ENCODE measurements at places on chromosomes 3 and 15.

GRCh38 chr3:191362524-191363090 is 32.3 kb upstream of the UTS2B start:
- no peak for DNase-seq

- DNase-seq, result no peak
Observed at GRCh38 chr3:129330409-129330808, 51.7 kb downstream of the HMCES start.

GRCh38 chr3:159926573-159926972 is 62.1 kb upstream of the IL12A start:
- DNase-seq, result no peak

DNA sequence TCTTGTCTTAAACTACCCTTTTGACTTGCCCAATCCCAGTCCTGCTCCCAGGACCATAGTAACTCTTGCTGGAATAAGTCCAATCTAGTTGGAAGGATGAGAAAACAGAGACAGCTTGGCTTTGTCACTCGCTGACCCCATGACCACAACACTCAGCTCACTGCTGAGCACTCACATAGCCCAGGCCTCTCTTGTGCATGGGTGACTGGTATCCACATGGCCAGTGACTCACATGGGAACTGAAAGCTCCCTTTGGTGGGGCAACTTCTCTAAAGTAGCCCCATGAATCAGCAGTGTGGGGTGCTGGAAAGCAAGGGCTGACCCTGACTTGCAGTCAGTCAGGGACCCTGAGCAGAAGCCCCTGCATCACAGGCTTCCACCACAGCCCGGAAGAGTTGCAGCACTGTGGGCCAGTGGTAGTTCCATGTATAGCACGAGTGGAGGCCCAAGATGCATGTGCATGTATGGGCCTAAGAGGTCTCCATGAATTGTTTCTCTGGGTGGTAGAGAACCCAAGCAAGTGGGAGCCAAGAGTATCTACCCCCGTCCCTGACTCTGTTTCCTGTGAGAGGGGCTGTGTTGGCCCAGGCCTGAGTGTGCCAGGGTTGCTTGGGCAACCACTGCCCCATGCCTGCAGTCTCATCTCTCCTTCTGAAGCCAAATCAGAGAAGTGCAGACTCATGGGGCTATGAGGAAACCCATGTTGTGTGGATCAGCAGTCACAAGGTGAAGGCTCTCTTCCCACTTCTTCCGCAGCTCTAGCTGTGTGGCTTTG is 62.1 kb upstream of the XCR1 start:
- peak; percentile 98 for DNase-seq

DNA sequence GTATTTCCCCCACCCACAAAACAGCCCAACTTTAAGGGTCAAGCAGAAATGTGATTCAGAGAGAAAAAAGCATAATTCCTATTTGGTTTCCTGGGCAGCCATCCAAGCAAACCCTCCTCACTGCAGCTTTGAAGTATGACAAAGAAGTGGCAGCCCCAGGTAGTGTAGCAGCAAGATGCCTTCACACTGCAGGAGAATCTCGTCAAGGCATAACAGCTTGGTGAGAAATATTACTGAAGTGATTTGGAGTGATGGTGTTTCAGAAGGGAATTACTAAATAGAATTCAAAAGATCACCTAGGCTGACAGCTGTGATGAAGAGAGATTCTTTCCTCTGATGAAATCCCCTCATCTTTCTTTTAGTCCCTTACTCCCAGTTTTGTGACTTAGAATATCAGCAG is 173.9 kb downstream of the PYDC2 start:
- DNase-seq, result no peak

DNA sequence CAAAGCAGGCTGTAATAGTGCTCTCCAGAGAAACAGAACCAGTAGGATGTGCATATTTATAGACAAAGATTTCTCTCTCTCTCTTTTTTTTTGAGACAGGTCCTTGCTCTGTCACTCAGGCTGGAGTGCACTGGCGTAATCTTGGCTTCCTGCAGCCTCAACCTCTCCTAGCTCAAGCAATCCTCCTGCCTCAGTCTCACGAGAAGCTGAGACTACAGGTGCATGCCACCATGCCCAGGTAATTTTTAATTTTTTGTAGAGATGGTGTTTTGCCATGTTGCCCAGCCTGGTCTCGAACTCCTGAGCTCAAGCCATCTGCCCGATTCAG is 67.1 kb upstream of the CHD2 start:
- no peak for DNase-seq

DNA sequence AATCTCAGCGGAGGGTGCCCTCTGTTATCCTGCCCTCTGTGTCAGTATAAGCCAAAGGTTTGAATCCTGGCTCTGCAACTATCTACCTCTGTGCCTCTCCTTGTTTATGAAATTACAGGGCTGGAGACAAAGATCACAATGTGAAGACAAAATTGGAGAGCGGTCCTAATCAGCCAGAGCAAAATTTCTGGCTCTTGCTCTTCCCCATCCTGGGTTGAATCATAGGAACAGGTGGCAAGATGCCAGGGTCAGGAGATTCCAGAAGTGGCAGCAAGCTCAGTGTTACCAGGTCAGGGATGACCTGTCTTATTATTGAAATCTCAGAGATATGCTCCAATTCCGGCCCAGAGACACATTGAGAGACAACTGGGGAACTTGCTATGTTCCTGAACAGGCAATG is 2.3 kb upstream of the CCR2 start:
- no peak for DNase-seq

DNA sequence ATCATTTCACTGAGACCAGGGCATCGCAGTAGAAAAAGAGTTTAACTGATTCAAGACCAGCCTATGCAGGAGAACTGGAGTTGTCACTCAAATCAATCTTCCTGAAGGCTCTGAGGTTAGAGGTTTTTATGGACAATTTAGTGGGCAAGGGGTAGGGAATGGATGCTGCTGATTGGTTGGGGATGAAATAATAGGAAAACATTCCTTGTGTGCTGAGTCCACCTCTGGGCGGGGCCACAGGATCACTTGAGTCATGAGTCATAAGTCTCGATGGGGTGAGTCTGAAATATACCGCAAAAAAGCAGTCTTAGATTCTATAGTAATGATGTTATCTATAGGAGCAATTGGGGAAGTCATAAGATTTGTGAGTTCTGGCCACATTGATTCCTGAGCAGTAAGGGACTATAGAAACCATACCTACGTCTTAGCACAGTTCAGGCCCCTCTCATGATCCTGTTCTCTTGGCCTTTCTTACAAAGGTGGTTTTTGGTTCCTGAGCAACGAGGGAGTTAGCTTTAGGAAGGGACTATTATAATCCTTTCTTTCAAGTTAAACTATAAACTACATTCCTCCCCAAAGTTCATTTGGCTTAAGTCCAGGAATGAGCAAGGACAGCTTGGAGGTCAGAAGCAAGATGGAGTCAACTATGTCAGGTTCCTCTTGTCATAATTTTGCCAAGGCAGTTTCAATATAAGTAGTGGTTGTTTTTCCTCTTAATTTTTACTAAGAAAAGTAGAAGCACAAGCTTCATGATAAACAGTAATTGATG is 2.7 kb upstream of the OPA1 start:
- no peak for DNase-seq

DNA sequence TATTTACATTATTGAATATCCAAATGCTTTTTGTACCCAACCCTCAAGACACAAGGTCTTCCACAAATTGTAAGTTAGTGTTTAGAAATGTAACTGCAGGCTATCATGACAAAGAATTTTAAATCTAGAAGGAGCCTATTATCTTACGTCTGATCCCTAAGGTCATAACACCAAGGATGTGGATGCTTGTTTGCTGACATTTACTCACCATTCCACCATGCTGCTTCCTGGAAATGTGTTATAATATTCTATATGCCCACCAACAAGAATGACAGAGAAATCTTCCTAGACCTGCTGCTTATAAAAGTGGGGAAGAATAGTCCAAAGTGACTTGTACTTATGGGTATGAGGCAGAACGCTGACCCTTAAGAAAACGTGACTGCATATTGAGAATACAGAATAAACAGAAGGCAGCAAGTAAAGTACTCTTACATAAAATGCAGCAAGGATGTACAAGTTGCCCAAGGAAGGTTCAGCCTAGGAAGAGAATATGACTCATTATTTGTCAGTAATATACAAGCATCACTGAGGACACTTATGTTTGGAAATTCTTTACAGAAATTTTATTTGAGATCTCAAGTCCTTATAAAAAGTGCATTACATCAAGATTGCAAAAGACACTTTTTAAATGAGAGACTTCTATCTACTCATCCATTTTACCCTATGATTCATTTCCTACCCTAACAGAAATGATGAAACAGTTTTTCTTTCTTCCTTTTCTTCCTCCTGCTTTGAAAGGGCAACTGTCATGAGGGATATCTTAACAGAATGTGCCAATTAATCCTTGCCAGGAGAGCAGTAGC is 59.6 kb downstream of the ESYT3 start:
- peak; percentile 35 for DNase-seq
